Fibroblast of villous mesenchyme (primary cell): ENCODE measurements at places on chromosomes 5 and 9. TPM values are rescaled to one million over a fixed set of nuclear protein-coding genes. Genes with fewer than 3 reads are reported as not detected.

- peak; percentile 76 for DNase-seq
Measured at GRCh38 chr5:68252673-68253623, 37.4 kb downstream of the PIK3R1 start.

DNA sequence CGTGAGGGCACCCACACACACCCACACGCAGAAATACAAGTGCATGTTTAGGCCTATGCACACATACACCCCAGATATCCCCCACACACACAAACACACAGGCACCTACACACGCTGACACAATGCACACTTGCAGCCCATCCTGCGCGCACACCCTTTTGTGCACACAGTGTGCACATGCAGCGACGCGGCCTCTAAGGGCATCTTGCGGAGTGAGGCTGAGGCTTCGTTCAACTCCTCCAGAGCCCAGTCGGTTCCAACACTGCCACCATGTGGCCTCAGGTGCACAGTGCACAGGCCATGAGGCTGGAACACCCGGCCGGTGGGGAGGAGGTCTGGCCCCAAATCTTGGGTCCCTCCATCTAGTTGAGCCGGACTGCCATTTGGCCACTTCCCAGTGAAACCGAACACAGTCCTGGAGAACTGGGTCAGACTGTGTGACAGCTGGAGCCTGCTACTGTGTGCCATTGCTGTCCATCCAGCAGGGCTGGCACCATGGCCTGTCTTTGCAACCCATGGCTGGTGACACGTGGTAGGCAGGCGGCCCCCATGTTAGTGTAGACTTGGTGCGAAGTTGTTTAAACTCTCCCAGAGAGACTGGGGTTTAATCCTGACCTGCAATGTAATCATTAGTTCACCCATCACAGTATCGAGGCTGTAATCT is 97.7 kb upstream of the MVB12B start:
- DNase-seq, result peak; percentile 62

DNA sequence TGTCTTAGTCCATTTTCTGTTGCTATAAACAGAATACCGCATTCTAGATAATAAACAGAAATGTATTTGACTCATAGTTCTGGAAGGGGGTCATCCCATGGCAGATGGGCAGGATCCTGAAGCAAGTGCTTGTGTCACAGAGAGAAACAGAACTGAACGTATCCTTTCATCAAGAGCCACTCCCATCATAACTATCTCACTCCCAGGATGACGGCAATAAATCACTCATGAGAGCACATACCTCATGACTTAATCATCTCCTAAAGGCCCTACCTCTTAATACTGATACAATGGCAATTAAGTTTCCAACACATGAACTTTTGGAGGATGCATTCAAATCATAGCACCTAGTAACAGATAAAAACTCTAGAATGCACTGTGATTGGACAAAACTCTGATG is 142.9 kb downstream of the CAMK4 start:
- DNase-seq, result peak; percentile 33

GRCh38 chr9:84136119-84136868 is 155.7 kb downstream of the RMI1 start:
- DNase-seq, result peak; percentile 22

LRRTM2 gene
- under 0.01 and 0.32 TPM in 2 replicates for total RNA-seq

CDO1 gene
- 0.32 and 2.6 TPM in 2 replicates for total RNA-seq

DNA sequence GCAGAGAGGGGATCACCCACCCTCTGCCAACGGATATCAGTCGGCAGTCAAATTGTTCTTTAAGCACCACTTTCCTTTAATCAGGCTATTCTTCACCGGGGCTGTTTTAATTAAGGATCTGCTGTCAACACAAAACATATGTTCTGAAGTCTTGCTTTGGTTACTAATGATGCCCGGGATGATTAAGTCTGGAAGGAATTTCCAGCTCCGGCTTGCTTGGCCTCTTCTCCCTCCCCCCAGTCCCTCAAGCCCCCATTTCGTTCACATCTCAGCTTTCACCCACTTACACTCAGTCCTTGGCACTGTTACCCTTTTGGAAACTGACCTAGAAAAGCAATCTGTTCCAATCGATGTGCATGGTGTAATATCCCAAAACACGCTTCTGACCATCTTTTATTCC is 74.7 kb downstream of the MSX2 start:
- peak; percentile 10 for DNase-seq

DNA sequence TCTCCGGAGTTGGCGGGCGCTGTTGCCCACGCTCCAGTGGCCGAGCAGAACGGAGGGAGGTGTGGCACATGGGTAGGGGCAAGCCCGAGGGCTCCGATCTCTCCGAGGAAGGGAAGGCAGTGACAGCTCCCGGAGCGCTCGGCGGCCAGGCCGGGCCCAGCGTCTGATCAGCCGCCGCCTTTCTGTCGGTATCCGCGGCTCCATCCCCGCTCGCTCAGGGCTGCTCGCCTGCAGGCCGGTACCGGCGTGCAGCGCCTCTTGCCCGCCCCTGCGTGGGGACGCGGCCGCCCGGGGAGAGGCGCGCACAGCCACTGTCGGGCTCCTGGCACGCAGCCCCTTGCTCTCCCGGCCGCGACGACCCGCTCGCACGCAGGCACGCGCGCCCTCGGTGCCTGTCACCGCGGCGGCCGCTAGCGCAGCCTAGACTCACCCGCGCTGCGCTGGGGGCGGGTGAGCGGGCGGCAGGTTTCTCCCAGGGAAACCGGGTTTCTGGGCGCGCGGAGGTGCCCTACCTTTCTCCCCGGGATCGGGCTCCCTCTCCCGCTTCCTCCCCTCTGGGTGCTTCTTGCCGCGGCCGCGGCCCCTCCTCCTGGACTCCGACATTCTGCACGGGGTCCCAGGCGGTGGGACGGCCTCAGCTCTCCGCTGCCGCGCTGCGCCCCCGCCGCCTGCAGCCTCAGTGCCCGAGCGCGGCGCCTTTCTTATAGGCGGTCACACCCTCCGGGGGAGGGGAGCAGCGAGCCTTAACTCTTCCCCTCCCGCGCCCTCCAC is 108.4 kb downstream of the PSD2 start:
- no peak for DNase-seq

DNA sequence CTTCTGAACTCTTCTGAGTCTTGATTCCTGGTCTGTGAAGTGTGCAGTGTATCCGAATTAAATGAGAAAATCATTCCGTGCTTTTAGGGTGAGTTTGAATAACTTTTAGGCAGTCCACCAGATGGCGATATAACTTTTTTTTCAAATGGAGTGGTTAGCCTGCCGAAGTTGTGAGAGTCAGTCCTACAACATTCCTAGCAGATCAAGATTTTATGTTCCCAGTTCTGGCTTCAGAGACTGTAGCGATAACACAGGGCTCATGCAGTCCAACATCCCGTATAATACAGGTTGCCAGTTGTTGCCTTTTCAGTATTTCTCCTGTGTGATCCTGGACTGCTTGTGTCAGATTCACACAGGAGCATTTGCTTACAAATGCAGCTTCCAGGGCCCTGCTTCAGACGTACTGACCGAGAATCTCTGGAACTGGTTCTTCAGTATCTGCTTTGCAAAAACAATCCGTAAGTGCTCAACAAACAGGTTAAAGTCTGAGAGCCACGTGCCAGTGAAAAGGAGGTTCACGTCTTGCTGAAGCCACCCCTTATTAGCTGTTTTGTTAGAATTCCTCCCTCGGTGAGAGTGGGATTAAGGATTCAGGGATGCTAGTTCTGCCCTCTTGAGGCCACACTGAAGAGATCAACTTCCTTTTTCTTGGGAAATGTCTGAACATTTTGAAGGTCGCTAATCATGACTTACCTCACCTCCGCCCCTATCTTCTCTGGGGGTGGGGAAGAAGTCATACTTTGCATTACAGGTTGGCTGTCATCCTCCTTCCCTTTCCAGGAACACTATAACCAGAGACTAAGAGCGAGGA is 22.8 kb downstream of the SMIM3 start:
- DNase-seq, result peak; percentile 83

- peak; percentile 62 for DNase-seq
Measured at GRCh38 chr5:116455061-116455460, 119.6 kb downstream of the SEMA6A start.

TLR4 gene
- 8.4 and 18.1 TPM in 2 replicates for total RNA-seq

DNA sequence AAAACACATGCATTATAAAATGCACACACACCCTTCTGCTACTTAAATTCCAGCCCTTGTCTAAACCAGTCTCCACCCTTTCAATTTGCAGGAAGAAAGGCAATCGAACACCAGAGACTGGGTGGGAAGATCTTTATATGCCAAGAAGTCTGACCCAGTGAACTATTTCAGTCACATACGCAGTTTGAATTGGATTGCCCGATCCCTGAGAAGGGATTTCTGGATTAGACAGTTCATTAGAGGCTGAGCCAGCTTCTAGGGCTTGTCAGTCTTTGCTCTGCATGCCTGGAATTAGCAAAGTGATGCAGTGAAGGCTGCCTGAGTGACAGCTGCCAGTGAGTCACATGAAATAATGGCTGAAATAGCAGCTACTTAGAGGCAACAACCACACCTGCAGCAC is 159.9 kb downstream of the PPP2R2B start:
- DNase-seq, result no peak

CAMSAP1 gene
- 23.7 and 26.1 TPM in 2 replicates for total RNA-seq

GRCh38 chr9:136515276-136515675 is 30.6 kb downstream of the NOTCH1 start:
- DNase-seq, result no peak

DNA sequence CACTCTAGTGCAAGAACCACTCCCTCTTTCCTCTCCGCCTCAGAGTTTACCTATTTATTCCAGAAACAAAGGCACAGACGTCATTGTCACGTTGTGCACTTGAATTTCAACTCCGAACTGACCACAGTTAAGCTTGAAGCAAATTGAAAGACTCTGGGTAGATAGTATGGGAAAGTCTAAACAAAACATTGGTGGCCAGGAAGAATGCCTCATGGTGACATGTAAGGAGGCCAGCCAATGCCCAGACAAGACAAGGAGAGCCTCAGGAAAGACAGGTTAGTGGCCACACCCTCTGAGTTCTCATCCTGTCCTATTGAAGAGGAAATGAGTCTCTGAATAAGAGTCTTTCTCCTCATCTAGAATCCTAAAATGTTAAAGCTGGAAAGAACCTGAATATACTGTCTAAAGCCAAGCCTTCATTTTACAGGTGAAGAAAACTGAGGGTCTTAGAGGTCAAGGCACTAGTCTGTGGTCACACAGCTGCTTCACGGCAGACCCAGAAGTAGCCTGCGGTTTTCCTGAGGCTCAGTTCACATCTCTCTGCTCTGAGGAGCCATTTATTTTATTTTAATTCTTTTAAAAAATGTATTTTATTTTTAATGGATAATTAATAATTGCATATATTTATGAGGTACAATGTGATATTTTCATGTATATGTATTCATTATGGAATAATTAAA is 30.2 kb downstream of the ZFAND5 start:
- DNase-seq, result no peak

GRCh38 chr9:34646211-34647083 is at the start of gene GALT:
Gene GALT (plus strand): TSS chr9:34646675. CDS start chr9:34646705, 30 bp downstream.
- DNase-seq, result peak; percentile 87
